ENCODE measurements at places on chromosomes 5 and 9.

DNA sequence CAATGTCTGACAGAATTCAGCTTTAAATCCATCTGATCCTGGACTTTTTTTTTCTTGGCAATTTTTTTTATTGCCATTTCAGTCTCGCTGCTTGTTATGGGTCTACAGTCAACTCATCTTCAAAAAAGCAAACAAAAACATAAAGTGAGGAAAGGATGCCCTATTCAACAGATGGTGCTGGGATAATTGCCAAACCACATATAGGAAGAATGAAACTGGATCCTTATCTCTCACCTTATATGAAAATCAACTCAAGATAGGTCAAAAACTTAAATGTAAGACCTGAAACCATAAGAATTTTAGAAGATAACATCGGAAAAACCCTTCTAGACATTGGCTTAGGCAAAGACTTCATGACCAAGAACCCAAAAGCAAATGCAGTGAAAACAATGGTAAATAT, 389.1 kb upstream of the ST8SIA4 start:
- peak; percentile 62 for DNase-seq

DNA sequence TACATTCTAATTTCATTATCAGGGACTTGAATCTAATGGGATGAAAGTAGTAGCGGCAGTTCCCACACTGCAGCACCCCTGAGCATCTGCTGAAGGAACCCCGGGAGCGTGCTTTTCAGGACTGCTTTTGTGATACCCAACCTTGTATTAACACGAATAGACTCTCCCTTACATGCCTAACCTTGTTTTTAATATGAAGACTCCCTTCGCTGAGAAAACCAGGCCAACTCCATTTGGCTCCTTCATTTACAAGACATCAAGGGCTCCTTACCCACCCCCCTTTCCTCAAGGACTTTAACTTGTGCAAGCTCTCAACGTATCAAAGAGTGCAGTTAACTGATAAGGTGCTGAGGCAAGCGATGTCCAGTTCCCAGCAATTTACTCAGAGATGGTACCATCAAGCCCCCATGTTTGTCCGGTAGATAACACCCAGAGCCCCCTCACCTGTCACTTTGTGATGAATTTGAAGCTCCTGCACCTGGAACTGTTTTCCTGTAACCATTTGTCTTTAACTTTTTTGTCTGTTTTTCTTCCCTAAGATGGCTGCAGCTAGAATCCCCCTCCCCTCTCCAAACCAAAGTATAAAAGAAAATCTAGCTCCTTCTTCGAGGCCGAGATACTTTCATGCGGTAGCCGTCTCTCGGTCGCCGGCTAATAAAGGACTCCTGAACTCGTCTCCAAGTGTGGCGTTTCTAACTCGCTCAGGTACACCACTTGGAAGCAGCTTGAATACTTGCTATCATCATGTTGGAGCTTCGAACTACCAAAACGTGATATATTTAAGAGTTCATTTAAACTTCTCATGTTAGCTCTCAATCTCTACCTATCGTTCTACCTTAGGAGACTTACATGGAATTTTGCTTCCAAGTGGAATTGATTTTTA, 10.7 kb downstream of the HNRNPH1 start:
- no peak for DNase-seq

- DNase-seq: peak; percentile 37
Observed at GRCh38 chr9:133563291-133563796, 28.8 kb downstream of the ADAMTSL2 start.

DNA sequence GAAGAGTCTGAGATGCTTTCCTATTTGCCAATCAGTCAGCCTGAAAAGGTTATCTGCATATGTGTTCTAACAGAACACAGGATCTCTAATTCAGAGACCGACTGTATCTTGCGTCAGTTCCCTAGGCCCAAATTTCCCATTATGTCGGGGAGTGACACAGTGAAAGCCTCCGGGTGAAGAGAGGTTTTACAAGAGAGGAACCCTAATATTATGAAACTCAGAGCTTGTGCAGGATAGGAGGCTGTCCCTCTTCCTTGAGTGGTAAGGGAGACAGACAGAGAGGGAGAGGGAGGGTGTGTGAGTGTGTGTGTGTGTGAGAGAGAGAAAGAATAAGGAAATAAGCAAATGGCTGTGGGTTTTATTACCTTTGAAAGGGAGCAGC, 1.9 kb downstream of the CD14 start:
- DNase-seq: no peak

DNA sequence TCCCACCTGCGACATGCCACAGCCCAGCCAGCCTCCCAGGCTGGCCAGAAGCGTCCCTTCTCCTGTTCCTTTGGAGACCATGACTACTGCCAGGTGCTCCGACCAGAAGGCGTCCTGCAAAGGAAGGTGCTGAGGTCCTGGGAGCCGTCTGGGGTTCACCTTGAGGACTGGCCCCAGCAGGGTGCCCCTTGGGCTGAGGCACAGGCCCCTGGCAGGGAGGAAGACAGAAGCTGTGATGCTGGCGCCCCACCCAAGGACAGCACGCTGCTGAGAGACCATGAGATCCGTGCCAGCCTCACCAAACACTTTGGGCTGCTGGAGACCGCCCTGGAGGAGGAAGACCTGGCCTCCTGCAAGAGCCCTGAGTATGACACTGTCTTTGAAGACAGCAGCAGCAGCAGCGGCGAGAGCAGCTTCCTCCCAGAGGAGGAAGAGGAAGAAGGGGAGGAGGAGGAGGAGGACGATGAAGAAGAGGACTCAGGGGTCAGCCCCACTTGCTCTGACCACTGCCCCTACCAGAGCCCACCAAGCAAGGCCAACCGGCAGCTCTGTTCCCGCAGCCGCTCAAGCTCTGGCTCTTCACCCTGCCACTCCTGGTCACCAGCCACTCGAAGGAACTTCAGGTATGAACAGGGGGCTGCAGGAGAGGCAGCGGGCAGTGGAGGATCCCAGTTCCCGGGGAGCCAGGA, 106.5 kb downstream of the PPARGC1B start:
- DNase-seq: no peak

DNA sequence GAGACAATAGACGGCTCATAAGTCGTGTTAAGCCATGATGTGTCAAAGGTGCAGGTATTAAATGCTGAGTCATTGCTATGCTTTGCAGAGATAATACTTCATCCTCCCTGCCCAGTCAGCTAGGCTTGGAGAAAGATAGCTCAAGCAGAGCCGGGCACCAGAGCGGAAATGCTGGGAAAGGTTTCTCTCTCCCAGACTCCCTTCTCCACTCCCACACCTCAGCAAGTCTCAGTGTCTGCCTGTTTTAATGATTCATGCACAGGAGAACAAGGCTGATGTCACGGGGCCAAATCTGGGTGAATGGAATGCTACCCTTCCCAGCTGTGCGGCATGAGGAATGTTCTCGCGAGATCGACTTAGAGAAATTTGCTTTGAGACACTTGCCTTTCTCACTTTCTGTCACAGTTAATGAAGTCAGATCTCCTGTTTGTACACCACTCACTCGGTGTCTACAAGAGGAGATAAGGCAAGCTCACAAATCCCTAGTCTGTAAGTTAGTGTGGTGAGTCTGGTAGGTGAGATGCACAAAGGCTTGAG, 204.4 kb downstream of the EFNA5 start:
- no peak for DNase-seq

- DNase-seq: no peak
Observed at GRCh38 chr9:100498592-100498991, 25.6 kb downstream of the TMEFF1 start.

- no peak for DNase-seq
Observed at GRCh38 chr9:112820881-112821280, 69.8 kb downstream of the SLC46A2 start.

Measured in NCI-H2171 treated with DMSO at 0.1 percent for 48 hours (cell line).